ENCODE measurements at places on chromosomes 5 and 9.

DNA sequence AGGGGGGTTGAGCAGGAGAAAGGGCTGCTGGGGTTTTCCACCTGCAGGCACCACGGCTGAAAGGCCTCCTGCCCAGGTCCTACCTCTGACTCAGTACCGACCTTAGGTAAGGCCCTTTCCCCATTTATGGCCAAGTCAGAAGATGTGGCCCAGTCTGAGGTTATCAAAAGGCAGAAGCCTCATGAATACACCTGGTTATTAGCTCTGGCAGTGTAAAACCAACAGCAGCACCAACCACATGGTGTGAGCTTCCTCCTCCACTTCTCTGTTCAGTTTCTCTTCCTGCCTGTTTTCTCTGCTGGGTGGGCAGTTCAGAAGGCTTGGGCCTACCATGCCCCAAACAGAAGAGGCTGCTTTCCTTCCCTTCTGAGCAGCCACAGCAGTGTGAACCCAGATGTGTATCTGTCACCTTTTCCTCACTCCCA, 86.9 kb downstream of the UGCG start:
- no peak for DNase-seq

DNA sequence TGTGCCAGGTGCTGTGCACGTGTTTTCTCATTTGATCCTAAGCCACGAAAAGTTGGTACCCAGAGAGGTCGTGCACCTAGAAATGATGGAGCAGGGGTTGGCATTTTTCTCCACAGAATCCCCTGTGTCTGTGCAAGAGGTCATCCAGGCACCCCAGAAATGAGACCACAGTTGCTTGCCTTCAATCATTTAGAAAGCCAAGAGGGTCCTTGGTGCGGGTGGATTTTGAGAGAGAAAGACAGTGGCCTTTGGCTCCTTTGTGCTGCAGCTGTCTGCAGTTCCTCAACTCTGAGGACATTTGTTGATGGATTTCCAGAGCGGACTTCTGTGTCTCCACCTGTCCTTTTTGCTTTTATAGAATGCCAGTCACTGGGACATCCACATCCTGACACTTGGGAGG, 33.8 kb upstream of the SPRY4 start:
- DNase-seq, result no peak

DNA sequence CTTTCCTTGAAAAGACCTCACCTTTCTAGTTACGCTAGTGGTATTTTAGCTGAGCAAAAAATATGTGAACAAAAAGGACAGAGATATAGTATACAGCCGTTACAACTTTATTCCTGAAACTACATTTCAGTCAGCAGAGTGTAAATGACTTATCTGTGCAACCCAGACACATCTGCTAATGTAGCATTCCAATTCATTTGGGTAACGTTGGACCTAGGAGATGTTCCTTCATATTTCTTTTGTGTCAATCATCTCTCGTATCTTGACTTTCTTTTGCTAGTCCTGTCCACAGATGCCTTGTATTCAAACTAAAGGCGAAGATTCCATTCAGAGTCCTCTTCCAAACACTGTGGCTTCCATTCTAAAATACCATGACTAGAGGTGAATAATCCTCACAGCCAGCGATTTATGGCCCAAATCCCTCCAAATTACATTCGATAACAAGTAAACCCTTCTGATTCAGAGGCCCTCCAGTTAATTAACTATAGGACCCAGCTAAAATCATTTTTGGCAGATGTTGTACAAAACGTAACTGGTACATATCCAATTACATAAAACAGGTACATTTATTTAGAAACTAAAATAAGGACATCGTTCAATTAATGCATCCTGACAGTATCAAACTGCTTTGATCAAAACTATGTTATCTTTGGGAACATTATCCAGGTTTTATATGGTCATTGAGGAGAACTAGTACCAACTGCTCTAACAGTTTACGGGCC, 155.7 kb downstream of the DROSHA start:
- no peak for DNase-seq

- no peak for DNase-seq
These were observed 15.2 kb downstream of the NACC2 start for GRCh38 chr9:136079916-136080246.

- no peak for DNase-seq
These were observed 5.0 kb downstream of the TNIP1 start for GRCh38 chr5:151075698-151076331.

GRCh38 chr5:105659396-105659795, 2011.3 kb downstream of the EFNA5 start:
- DNase-seq, result no peak

GRCh38 chr5:68730220-68730978, 363.4 kb upstream of the SLC30A5 start:
- no peak for DNase-seq

- no peak for DNase-seq
These were observed 11.0 kb upstream of the ABLIM3 start for GRCh38 chr5:149130121-149130914.

DNA sequence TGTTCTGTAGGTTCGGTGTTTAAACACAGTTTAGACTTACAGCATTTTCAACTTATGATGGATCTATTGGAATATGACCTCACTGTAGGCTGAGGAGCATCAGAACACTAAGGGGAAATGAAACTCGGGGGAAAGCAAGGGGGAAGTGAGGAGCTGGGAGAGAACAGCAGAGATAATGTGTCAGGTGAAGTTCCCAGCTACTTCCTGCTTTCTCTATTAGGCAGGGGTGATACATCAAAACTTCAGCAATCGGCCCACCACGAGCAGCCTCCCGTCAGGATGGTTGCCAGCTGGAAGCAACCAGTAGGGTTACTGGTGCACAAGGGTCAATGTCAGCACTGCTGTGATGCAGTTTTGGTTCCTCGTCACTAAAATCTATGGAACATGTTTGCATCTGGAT, 34.3 kb downstream of the FAT2 start:
- no peak for DNase-seq

DNA sequence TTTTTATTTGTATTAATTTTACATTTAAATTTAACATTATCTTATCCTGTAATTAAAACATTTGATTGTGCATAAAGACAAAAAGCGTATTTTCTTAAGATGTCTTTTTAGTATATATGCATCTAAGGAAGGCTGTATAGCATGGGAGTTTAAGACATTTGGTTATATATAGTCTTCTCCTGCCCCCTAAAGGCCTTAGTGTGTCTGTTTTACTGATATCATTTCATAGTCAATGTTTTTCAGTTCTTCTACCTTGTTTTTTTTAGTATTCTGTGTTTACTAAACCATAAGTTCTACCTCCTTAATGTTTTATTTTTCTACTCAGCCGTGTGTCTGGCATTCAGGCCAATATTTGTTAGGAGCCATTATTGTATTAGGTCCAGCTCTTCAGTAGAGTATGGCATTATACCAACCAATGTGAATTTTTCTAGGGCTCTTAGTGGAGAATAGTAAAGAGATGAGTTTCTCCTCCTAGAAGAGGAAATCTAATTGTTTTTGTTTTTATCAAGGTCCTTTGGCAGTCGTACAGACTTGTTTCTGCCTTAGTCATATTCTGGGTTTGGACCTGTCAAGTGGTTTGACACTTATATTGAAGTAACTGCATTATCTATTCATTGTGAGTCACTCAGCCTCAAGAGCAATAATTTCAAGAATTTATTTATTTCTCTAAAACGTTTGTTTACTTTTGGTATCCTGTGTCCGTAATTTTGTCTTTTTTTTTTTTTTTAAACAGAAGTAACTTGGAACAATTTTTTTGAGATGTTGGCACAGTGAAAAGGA, 74.8 kb downstream of the SLF1 start:
- DNase-seq, result no peak

DNA sequence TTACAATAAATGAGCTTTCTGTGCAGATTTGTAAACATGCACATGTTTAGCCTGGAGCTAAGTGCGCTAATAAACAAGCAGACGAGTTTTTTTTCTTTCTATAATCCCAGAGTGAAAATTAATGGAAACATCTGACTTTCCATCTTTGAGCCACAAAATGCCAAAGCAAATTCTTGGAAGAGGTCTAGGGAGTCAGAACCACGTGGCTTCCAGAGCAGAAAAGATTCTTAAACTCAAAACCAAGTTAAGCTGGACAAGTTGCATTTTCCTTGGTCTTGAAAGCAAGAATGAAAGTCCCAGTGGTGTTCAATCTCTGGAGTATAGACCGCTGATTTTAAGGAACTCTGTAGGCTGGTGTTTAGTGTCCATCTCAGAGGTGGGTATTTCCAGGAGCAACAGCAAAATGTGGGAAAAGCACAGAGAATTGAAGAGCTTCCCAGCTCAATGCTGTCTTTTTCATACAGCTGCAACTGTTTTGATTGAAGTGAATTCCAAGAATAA, 71.4 kb downstream of the MYO10 start:
- DNase-seq, result no peak

- no peak for DNase-seq
These were observed 607 bp downstream of the FAXDC2 start for GRCh38 chr5:154849791-154850201.

DNA sequence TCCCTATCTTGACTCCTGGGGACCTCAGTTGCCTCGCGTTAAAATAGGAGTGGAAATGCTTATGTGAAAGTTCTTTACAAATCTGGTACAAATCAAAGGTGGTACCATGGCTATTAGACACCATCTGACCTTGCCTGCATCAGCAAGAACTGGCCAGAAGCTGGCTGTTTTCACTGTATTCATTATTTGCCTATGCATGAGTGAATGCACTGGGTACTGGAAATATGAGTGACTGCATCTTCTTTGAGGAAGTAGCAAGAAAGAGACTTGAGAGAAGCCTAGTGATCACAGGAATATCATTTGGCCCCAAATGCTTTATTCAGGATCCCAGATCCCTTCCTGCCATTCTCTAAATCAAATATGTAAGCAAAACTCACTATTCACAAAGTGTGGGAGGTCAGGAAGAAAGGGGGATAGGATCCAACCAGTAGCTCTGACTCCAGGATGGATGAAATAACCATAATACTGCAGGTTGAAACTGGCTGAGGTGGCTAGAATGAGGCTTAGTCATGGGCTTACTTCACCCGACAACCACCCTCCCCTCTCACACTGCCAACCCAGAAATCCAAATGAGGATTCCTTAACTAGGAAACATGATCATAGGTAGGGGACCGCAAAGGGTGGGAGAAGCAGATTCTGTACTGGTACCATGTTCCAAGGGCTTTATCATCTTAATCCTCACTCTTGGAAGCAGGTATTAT, 56.7 kb downstream of the FAM114A2 start:
- no peak for DNase-seq

- DNase-seq, result no peak
These were observed 6.5 kb downstream of the AMACR start for GRCh38 chr5:34001241-34001841.

DNA sequence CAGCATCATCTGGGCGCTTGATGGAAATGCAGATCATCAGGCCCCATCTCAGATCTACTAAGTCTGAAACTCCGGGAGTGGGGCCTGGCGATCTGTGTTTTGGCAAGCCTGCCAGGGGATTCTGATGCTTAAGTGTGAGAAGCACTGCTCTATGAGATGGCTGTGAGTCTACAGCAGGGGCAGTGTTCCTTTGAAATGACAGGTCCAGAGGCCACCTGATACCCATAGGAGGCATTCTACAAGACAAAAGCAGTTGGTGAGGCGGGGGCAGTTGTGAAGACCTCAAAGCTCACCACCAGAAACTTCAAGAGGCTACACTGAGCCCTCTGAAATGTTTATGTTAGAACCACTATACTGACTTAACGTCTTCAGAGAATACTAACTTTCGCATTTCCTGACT, 86.9 kb upstream of the SPATA31D4 start:
- no peak for DNase-seq

DNA sequence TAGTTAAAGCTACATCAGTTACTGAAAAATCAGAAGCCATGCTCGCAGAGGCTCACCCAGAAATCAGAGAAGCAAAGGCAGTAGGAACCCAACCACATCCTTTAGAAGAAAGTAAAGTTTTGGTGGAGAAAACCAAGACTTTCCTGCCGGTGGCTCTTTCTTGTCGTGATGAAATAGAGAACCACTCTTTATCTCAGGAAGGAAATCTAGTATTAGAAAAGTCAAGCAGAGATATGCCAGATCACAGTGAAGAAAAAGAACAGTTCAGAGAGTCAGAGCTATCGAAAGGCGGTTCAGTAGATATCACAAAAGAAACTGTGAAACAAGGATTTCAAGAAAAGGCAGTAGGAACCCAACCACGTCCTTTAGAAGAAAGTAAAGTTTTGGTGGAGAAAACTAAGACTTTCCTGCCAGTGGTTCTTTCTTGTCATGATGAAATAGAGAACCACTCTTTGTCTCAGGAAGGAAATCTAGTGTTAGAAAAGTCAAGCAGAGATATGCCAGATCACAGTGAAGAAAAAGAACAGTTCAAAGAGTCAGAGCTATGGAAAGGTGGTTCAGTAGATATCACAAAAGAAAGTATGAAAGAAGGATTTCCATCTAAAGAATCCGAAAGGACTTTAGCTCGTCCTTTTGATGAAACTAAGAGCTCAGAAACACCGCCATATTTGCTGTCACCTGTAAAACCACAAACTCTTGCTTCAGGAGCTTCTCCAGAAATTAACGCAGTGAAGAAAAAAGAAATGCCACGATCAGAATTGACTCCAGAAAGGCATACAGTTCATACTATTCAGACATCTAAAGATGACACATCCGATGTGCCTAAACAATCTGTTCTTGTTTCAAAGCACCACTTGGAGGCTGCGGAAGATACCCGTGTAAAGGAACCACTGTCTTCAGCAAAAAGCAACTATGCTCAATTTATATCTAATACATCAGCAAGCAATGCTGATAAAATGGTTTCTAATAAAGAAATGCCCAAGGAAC, 47.2 kb downstream of the CMYA5 start:
- DNase-seq, result no peak

GRCh38 chr9:74681906-74682305, 184.8 kb downstream of the RORB start:
- no peak for DNase-seq
